Muscle of arm (tissue), 14 donors: ENCODE measurements at places on chromosomes 2 and 18.

DNA sequence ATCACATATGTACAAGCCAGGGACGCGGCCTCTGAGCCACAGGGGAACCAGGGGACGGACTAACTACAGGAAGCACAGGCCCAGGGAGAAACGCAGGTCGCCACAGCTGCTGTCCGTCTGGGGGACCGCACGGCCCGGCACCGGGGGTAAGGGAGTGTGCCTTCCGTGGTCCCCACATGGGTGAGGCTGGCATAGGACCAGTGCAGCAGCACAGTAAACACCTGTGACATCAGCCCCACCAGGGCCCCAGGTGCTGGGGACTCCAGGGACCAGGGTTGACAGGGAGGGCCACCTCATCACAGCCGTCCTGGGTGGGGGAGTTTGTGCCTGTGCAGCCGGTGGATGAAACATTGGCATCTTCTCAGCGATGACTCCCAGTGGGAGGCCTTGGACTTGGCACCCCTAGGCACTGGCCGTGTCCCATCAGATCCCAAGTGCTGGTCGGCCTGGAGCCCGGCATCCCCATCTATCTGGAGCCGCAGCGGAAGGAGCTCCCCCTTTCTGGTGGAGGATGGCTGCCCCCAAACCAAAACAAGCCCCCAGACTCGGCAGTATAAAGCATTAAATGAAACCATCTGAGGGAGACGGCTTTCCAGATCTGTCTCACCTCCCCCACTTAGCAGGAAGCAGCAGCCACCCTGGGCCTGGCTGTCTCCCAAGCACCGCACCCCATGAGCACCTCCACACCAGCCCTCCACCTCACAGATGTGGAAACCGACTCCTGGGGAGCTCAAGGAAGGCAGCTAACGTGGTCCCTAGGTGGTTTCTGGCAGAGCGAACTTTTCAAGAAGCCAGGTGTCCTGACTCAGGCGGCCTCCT lies 22.5 kb downstream of the AQP12A start:
- DNase-seq: no peak

- DNase-seq: no peak
Observed at GRCh38 chr2:112257575-112257974, 2.7 kb upstream of the ZC3H8 start.

DNA sequence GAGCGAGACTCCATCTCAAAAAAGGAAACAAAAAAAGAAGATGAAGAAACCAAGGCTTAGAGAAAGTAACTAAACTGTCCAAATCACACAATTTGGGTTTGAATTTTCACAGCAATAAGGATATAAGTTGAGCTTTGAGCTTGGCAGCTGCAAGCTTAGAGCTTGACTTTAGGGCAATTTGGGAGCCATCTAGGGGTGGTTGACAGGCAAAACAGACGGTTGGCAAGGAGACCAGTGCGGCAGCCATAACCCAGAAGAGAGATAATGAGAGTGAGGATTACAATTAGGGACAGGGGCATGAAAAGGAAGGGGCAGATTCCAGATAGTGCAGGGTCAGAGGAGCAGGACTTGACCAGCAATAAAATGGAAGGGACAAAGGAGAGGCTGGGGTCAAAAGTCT lies 382.2 kb upstream of the HNRNPA3 start:
- DNase-seq: no peak

DNA sequence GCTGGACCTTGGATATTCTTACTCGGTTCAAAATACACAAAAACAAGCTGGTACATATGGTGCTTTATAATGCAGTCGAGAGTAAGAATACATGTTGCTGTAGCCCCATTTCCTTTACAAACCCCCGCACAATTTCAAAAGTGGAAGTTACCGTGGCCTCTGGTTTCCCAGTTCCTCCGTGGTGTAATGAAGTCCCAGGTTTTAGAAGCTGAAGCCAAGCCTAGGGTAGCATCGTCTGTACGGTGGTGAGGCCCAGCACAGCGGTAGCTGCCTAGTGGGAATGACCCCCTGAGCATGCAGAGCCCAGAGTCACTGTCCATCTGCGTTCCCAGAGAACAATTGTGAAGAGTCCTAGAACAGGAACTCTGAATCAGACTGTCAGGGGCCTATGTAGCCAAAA lies 171.8 kb downstream of the ASXL3 start:
- DNase-seq: peak; percentile 18

GRCh38 chr2:196368546-196369225 lies 197.3 kb upstream of the STK17B start:
- DNase-seq: no peak

DNA sequence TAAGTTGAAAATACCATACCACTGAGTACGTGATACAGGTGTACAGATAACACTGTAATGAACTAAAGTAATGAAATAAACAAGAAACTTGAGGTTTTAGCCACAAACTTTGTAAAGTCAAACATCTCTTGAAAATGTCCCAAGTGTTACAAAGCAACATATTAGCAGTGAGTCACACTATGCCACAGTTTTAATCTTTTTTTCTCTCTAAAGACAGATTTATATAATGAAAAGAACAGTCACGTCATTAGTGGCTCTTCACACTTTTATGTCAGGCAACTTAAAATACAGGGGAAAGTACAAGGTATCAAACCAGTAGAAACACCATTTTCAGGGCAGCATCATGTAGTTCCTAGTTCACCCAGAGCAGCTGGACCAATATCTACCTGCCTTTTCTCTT lies 42.1 kb downstream of the RAPH1 start:
- no peak for DNase-seq

DNA sequence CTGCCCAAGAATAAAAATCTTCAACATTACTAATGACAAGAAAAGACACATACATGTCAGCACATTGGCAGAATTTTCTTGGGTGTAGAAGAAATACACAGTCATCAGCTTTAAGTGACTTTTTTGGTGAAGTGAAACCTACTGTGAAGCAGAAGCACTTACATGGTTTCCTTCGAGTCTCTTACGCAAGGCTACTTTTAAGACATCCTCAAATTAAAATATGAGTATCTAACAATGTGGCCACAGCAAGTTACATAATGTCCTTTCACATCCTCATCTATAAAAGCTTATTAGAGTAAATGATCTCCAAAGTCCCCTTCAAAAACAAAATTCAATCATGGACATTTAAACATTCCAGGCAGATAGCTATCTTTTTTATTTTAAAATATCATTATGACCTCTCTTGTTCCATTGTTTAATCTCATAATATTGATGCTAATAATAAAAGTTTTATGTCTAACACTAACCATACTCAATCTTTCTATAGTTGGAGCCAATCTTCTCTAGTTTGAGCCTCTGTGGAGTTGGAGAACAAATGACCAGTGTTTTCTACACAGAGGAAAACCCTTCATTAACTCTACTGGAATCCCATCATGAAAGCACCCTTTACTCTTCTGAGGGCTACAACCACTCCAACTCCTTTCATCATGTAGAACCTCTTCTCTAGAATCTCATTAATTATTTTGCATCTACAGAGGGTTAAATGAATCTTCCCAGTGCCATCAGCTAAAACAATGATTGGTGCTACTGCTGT lies 182.2 kb upstream of the ZFP36L2 start:
- DNase-seq: no peak

DNA sequence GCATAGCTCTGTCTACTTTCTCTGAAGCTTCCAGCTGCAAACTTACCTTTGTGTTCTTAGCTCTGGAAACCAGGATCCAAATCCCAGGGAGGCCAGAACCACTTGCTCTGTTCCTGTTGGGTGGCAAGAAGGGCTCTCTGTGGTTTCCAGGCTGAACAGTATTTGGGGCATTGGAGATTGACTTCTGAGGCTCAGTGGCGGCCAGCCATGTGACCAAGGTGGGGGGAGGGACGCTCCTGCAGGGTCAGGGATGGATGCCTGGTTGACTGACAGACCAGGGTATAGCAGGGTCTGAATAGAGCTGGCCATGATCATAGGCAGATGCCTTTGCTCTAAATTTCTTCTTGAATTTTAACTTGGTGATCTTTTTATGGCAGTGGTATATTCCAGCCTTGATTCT lies 15.1 kb downstream of the SLC4A5 start:
- DNase-seq: no peak

DNA sequence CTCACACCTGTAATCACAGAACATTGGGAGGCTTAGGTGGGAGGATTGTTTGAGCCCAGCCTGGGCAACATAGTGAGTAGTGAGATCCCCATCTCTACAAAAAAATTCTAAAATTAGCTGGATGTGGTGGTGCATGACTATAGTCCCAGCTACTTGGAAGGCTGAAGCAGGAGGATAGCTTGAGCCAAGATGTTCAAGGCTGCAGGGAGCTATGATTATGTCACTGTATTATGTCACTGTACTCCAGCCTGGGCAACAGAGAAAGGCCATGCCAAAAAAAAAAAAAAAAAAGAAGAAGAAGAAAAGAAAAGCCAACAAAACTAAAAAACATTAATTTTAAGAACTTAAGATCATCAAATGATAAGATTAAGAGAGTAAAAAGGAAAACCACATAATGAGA lies 17.4 kb upstream of the NCOA1 start:
- no peak for DNase-seq

GRCh38 chr18:8704361-8705237 lies 757 bp upstream of the MTCL1 start:
- peak; percentile 65 for DNase-seq

DNA sequence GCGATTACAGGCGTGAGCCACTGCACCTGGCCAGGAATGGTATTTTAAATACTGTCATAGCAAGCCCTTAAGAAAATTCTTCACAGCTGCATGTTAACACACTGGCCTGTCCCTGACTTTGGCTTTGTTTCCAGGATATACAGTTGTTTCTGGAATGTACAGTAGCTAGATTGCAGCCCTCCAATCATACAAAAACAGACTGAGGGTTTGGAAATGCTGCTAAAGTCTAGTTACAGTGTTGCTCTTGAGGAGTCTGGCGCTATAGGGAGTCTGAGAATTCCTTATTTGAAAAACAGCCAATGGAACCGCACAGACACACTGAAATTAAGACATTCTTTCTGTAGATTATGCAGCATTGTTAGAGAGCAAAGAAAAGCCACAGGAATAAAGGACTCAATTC lies 37.7 kb downstream of the STON1 start:
- peak; percentile 46 for DNase-seq

DNA sequence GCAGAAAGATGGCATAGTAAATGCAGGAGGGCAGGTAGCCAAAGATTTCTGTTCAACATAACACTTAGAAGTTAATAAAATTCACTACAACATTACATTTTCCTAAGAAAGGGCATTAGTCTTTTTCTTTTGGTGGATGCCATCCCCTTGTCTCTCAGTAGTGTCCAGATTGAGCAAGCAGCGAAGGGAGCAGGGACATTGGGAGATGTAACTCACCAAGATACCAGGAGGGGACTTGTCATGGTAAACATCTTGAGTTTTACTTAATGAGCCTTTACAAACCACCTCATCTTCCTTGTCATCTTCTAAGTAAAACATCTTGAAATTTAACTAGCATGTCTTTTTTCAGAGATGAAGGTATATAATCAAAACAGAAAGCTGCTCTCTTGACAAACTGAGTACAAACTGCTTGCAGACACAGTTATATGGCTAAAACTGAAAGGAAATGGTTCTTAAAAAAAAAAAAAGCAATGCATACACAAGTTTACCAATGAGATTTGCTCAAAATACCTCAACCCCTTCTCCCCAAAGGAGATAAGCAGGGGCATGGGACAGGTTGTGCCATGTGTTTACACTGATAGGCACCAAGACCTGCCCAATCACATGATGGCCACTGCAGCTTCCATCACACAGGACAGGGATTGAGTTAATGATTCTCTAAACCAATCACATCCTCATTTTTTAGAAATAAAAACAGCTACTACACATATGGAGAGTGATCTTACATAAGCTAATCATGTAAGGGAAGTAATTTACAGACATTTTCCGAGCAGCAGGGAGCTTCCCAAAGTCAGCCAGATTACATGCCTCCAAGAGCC lies 30.3 kb downstream of the LPIN2 start:
- no peak for DNase-seq

DNA sequence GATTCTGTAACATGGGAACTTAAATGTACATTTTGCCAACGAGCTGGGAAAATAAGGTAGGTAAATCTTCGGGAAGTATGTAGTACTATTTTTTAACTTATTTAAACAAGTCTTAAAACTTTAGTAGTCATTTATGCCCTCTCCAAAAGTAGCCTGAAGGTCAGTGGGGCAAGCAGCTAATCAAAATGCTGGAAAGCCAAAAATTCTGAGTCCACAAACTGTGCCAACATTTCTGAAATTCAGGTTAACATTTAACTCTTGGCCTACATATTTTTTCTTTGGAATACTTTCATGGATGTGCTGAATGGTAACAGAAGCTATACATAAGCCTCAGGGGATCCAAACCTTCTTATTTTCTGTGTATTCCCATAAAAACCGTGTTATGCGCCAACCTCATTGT lies 26.3 kb downstream of the WDR75 start:
- no peak for DNase-seq

- no peak for DNase-seq
Observed at GRCh38 chr2:178871536-178871935, 64.3 kb upstream of the TTN start.

DNA sequence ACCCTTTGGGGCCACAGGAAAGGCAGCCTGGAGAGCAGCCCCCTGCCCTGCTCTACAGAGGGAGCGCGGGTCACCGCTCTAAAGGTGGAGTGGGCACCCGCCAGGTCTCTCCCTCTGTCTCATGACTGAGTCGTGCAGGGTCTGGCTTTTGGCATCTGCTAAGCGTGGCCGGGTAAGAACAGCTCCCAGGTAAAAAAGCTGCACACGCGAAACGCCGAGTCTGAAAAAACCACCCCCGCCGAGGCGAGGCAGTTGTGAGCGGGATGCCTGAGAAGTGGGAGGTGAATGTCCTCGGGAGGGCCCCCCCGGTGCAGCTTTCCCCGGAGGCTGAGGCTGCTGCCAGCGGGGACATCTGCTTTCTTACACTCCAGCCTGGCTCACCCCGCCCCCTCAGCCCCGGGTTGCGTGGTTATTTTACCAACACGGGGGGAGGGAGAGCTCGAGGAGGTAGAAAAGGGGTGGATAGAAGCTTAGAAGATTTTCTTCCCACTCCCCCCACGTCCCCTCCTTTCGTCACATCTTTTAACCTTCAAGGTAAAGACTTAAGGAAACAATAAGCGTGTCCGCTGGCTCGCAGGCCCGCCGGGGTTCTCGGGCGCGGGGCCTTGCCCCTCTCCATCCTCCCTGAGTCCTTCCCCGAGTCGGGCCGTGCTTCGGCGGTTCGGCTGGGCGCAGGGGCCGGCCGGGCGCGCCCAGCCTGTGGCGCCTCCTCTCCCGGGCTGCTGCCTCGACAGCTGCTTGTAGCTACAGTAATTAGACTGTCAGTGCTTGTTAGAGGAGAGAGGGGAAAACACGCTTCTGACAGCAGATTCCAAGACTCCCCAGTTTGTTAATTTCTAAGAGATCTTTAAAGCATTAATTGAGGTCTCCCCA lies 70.6 kb upstream of the PSMD14 start:
- peak; percentile 60 for DNase-seq

DNA sequence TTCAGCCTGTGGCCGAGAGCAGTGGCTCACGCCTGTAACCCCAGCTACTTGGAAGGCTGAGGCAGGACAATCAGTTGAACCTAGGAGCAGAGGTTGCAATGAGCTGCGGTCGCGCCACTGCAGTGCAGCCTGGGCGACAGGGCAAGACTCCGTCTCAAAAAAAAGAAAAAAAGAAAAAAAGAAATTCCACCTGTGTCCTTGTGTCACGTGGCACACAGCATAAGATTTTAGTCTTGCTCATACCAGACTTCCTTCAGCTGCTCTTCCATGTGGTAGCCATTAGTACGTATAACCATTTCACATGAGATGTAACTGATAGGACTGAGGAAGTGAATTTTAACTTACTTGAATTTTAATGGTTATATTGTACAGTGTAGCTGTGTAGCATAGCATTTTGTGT lies 4.0 kb downstream of the NOP58 start:
- no peak for DNase-seq
